ENCODE measurements at places on chromosomes 3 and 15.

DNA sequence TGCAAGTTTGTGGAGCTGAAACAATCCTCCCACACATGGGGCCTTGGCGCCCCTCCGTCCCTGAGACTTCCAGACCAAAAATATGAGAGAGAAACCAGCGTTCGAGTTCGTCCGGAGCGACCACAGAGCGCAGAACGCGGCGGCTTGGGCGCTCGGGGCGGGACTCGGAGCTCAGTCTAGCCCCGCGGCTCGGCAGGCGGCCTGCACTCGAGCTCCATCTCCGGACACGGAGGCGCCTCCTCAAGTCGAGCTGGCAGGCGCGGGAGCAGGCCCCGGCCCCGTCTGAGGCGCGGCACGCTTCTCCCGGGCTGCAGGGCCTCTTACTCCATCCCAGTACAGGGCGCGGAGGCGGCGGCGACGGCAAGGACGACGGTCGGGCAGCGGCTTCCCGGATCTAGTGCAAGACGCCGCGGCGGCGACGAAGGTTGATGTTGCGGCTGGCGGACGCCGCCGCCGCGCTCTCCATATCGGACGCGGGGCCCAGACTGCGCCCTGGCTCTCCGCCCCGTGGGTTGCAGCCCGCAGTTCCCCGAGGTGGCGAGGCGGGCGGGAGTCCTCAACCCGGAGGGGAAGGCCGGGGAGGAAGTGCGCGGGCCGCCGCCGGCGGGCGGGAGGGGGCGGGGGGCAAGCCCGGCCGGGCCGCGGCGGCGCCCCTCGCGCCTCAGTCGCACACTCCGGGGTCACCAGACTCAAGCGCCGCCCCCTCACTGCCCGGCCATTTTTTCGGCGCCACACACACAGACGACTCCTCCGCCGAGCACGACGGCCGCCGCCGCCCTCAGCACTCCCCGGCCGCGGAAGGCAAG, 674 bp downstream of the MSL2 start:
- peak; percentile 91 for DNase-seq

DNA sequence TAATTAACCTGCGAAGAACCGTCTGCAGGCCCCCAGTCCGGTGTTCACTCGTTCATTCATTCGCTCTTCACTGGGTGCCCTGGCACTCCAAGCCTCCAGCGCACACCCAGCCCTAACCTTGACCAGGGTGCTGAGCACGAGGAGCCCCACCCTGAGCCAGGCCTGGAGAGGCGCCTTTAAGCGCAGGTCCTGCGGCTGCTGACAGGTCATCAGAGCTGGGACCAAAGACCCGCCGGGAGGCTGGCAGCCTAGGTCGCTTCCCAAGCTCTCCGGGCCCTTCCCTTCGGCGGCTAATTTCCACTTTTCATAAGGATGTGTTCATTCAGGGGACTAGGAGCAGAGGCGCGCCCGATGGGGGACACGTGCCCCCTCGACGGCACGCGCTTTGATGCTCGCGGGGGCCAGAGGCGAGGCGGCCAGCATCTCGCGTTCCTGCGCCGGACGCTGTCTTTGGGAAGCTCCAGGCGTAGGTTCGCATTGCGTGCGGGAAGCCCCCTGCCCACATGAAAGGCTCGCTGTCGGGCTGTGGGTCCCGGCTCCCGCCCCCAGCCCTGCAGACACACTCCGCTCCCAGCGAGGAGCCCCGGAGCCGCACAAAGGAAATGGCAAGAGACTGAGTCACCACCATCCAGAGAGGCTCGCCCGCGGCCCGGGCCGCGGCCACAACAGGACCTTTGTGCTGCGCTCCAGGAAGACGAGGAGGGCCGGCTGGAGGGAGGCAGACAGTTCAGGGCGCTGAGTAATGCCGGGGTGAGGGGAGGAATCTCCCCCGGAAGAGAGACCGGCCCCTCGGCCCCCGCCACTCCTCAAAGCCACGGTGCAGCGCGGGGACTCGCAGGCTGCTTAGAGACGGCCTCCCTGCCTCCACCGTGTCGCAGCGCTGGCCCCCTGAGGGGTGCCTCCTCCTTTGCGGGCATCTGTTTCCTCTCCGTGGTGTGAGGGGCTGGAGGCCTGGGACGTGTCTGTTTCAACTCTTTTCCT, 266.4 kb upstream of the HES1 start:
- no peak for DNase-seq

DNA sequence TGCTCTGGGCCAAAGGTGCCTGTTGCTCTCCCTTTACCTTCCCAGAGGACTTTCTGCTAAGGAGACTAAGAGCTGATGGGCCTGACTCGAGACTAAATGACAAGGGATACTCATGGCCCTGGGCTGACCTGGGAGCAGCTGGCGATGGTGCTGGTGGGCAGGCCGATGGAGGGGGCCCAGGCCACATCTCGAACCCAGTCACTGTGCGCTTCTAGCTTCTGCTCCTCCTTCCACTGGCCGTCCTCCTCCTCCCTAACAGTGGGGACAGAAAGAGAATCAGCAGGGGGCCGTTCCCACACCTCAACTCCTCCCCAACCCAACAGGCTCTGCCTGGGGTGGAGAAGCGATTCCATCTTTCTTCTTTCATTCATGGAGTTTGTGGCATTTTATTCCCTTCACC, 12.2 kb upstream of the GHRL start:
- DNase-seq = no peak

DNA sequence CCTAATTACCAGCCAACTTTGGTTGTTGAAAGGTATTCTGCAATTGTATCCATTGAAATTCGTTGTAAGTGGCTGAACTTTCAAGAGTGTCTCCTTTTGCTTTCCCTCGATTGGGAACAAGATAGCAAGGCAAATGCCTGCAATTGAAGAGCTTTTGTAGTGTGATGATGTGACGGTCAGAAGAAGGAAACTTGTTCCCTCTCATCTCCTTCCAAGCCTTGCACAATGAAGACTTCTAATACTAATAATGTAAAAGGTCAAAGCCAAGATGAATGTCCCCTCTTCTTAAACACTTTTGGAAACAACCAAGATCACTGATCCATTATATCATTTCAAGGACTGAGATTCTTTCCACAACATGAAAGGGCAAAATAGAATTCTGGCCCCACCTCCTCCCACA, 101.9 kb upstream of the LMCD1 start:
- no peak for DNase-seq

- DNase-seq = no peak
These were observed 106.6 kb upstream of the IGSF10 start for GRCh38 chr3:151567477-151567876.

DNA sequence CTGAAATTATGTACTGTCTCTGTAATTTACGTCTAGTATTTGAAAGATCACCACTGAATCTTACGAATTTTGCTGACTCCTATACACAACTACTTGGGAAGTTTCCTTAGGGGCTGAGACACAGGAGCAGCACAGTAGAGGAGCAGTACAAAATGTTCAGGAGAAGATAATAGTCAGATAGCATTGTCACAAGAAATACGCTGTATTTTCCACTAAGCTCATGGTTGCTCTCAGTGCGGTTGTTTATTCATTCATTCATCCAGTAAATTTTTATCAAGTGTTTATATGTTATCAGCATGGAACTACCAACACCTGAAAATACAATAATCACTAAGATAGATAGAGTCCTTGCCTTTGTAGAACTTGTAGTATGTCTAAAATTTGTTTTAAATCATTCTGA, 34.5 kb downstream of the ALCAM start:
- DNase-seq = no peak

DNA sequence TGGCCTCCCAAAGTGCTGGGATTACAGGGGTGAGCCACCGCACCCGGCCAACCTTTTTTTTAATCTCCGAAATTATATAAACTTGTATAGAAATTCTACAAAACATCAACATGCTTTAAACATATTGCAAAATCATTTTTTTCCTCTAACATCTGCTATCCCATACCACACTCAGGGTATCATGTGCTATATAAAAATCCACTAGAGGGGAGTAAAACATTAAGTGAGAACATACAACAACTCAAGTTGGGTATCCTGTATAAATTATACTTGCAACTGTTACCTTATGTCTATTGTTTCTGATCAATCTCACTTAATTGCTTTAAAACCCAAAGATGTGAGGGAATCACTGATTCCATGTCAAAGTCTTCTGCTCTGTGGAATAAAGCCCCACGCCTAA, 71.9 kb upstream of the FBN1 start:
- peak; percentile 45 for DNase-seq

DNA sequence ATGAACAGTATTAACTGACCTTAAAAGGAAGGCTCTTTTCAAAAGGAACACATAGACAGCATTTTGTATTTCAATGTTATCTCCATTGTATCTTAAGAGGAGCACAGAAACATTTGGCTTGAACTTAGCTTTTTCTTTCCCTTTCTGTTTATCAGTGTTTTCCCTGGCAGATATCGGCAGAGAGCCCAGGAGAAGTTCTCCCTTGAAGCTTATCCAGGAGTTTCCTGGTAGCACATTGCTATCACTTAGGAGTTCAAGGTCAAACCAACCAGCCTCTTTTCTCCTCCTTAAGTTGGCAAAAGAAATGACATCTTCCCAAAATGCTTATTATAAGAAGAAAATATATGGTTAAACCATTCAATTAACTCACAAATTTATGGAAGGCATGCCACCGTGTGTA, 344.6 kb upstream of the UBE2E2 start:
- no peak for DNase-seq

- no peak for DNase-seq
These were observed 303.5 kb upstream of the GADL1 start for GRCh38 chr3:31197941-31198340.

DNA sequence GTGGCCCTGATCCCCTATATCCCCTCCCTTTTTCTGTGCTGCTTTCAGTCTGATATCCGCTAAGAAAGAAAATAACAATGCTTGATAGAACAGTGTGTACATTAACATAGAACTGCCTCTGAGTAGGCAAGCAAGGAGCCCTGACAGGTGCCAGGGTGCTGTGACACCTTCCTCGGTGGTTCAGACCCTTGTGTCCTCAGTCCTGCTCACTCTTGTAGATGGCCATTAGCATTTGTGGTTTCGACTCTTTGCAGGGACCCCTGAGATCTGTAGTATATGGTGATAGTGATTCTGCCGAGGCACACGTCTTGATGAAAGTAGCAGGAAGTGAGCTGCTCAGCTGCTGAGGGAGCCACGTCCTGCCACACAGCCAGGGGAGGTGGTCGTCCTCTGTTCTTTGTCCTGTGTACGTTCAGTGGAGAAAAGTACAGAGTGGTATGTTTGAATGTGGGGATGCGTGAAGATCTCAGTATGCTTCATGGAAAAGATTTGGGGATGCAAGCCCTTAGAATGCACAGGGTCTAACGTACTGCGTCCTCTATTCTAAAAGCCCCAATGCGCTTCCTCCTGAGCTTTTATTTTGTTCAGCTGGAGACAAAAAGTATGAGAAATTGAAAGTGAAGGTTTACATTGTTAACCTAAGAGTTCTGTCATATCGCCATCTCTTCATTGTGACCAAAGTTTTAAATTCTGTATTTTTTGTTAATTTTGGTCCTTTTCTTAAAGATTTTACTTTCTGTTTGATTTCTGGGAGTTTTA, 35.4 kb downstream of the PXYLP1 start:
- DNase-seq = no peak

GRCh38 chr15:81299156-81299555, 24.8 kb downstream of the STARD5 start:
- DNase-seq = no peak

GRCh38 chr3:113746548-113747282, at the start of gene ATP6V1A:
TSS of gene ATP6V1A (plus strand) at chr3:113747035. CDS start at chr3:113778754, 31,719 bp downstream.
- peak; percentile 96 for DNase-seq
